Stimulated activated CD8-positive, alpha-beta memory T cell treated with anti-CD3 and anti-CD28 coated beads, Interleukin-7, amount 100 ng/mL, for 1 hour (primary cell): ENCODE measurements at places on chromosomes 13 and 19.

DNA sequence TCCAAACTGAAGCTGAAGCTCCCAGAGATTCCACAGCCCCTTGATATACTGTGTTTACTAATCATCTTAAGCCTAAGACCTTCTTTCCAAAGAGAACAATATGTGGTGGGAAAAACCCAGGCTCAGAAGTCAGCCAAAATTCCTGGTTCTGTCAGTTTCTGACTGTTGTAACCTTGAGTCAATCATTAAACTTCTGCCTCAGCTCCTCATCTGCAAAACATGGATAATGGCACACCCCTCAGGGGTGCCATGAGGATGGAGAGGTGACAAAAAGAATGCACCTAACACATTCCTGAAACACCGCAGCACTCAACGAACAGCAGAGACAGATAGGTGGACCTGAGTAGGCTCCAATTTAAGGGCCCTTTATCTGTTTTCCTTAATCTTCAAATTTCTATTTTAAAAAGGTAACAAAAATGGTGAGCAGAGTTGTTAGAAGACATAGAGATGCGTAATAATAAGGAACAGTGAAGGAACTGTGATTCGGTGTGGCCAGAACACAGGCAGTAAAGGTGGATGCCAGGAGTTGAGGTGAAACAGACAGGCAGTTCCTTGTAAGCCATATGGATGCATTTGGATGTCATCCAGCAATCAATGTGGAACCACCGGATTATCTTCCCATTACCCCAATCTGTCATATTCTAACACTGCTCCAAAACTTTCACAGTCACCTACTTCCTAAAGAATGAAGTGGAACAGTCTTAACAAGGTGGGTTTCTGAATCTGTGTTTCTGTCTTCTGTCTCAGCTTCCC, 56.6 kb upstream of the DOCK9 start:
- DNase-seq, result no peak

- DNase-seq, result no peak
Observed at GRCh38 chr13:98688373-98688772, 64.1 kb downstream of the SLC15A1 start.

DNA sequence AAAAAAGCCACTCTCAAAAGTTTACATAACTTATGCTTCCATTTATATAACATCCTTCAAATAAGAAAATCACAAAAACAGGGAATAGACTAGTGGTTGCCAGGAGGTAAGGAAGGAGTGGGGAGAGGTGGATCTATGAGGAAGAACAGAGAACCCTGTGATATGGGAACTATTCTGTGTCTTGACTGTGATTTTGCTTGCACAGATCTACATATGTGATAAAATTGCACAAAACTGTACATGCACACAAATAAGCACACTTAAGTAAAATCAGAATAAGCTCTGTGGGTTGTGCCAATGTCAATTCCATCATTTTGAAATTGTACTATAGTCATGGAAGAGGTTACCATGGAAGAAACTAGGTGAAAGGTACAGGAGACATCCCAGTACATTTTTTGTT, 121.6 kb upstream of the SGCG start:
- no peak for DNase-seq

DNA sequence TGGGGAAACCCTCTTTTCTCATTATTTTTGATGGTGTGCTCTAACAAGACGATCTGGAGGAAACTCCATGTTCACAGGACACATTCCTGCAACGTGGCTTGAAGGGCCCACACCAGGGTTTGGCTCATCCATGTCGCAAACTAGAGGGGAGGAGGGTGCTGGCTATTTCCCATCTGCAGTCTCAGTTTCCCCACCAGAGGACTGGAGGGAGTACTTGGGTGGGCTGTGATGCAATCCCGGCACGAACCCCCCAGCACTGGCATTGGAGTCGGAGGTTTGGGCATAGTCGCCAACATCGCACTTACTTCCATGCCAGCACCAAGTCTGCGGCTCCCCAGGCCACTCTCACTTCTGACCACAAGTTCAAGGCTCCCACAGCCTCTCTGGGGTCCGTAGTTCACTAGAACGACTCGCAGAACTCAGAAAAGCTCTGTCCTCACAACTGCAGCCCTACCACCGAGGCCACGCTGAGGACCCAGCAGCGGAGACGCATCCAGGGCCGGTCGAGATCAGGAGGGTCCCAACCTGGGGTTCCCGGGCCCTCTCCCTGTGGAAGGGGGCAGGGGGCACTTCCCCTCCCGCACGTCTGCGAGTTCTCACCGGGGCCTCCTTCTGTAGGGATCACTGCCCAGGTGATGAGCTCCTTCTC, 165.6 kb upstream of the SOX1 start:
- DNase-seq, result no peak

DNA sequence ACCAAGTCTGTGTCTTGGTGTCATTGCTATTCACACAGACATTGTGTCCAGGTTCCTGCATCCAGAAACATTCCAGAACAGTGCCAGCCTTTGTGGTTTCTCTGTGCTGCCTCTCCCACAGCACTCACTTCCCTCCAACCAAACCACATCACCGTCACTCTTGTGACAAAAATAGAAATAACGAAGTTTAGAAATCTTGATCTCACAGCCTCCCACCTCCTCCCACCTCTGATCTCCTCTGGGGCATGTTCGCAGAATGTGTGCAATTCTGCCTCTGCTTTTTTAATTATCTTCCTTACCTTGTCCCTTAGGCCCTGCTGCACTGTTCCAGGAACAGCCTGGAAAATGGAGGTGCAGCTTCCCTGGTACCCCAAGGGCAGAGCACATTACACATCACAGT, 8.7 kb upstream of the SERPINE3 start:
- DNase-seq, result no peak

DNA sequence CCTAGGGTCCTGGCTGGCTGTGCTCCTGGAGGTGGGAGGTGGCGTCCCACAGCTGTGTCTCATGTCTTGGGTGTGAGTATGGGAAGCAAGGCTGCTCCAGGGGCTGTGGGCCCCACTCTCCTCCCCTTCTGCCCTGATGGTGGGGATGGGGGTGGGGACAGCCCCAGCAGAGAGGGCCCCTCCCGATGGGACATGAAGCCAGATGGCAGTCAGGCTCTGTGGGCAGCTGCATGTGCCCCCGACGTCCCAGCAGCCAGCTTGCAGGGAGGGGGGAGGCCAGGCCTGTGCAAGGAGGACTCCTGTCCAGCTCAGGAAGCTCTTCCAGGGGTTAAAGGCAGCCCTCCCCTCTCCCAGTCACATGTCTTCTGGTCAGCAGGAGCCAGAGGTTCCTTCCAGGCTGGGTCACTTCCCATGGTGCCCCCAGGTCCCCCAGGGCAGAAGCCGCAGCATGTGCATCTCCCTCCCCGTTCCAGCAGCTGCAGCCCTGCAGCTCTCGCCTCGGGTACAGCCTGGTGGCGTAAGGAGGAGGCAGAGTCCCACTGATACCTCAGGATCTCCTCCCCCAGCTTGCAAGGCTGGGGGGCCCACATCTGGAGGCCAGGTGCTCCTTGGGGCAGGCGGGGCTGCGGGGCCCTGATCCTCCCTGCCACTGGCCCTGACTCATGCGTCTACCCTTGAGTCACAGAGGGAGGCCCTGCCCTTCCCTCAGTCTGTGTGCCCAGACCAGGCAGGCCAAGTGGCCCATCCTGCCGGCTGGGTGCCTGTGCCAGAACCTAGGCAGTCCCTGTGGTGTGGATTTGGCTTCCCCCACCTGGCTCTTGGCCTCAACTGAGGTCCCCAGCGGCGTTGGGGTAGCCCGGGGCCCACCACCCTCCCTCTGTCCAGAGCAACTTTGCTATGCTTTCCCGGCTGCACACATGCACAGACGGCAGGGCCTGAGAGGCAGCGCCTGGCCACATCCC, 13.0 kb downstream of the YIPF2 start:
- DNase-seq, result no peak

GRCh38 chr13:73778242-73778864, 355.9 kb downstream of the KLF12 start:
- DNase-seq, result no peak

- DNase-seq, result no peak
Observed at GRCh38 chr19:31226151-31226935, 122.9 kb downstream of the TSHZ3 start.

GRCh38 chr13:27638521-27638920, 16.8 kb downstream of the POLR1D start:
- DNase-seq, result no peak

GRCh38 chr13:25876247-25876646, 175.6 kb downstream of the SHISA2 start:
- no peak for DNase-seq

DNA sequence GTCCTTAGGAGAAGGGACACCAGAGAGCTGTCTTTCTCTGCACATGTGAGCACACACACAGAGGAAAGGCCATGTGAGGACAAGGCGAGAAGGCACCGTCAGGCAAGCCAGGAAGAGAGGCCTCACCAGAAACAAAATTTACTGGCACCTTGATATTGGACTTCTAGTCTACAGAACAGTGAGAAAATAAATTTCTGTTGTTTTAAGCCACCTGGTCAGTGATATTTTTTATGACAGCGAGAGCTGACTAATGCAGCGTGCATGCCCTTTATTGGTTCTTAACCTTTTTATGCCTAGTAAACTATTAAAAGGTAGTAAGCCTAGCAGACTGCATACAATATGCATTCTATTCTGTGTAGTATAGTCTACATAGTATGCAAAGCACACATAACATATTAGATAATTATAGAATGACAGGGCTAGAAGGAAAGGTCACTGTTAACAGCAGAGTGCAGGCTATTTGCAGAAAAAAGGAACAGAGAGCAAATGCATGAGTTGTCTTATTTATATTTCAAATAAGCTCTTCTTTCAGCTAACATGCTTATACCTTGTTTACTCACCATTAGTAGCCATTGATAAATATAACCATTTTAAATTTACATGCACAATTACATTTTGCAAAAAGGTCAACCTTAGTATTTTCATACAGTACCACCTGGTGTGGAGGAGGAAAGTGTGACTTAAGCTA, 25.2 kb upstream of the KATNAL1 start:
- DNase-seq, result no peak

DNA sequence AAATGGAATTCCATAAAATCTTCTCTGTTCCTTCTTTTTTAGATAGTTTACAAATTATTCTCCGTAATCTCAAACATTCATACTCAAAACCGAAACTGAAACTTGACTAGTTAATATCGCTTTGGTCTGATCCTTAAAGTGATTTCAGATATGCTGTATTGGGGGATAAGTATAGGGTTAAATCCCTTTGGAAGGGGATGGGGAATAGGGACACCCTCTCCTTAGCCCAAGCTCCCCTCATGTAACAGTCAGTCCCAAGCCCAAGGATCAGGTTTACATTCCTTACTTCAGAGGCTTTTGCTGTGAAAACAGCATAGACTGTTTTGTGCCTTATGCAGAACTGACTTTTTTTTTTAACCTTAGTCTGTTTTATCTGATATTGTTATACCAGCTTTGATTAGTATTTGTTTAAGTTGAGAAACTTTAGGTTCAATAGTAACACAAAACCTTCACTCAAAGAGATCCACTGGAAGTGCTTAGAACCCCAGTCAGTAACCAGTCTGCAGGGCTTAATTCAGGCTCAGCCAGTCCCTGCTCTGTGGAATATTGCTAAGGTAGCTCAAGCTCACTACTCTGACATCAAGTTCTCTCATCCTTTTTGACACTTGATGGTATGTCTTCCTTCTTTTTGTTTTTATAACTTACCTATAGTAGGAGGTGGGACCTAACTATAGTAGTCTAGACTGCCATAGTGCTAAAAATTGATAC, 10.5 kb downstream of the CDADC1 start:
- no peak for DNase-seq

DNA sequence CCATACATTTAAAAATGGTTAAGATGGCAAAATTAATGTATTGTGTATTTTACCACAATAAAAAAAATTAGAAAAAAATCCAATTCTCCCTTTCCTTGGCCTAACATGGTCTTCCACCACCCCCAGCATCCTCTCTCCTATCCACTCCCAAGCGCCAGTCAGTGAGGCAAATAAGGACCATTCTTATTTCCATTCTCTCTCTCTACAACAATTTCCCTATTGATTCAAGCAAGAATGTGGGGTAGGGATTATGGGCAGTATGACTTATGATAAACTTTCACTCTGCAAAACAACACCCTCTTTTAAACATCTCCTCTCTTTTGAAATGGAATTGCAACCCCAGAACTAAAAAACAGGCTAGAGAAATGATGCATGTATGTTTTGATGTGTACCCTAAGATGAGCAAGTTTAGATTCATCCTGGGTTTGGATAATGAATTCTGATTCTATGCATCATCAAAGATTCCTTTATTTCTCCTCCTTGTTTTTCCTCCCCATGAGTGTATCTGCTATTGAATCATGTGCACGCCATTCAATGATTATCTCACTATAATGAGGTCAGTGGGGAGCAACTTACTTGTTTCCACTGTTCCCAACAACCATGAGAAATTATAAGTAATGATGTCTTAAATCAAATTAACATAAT, 3.5 kb downstream of the STARD13 start:
- no peak for DNase-seq

GRCh38 chr19:57348136-57348535, 2.9 kb upstream of the ZNF304 start:
- no peak for DNase-seq

DNA sequence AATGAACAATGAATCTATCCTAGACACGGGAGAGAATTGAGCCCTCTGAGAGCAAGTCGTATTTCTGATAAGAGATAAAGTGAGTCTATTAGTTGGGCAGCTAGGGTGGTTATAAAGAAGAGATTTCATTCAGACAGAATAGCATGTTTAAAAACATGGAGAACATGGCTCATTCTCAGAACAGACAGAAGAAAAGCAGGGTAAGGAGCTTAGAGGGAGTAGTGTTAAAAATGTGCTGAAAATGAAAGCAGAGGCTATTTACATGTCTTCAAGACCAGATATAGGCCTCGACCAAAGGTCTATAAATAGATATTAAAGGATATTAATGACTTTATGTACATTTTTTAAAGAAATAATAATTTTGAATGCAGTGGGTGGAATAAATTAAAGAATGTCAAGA, 149.5 kb downstream of the SLITRK1 start:
- DNase-seq, result no peak

- no peak for DNase-seq
Observed at GRCh38 chr13:45863709-45864590, 12.4 kb upstream of the SIAH3 start.

GRCh38 chr19:35789195-35789977, 14.0 kb downstream of the ARHGAP33 start:
- DNase-seq, result no peak

GRCh38 chr13:82165396-82166174, 1716.7 kb downstream of the SLITRK1 start:
- DNase-seq, result no peak

DNA sequence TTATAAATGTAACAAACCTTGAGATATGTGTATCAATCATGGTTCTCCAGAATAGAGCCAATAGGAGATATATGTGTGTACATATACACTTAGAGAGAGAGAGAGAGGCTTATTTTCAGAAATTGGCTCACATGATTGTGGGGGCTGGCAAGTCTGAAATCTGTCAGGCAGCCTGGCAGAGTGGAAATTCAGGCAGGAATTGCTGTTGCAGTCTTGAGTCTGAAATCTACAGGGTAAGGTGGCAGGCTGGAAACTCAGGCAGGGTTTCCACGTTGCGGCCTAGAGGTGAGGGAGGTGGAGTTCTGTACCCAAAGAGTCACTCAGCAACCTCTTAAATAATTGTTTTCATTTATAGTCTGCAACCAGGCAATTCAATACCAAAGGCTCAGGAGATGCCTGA, 218.4 kb downstream of the B3GLCT start:
- DNase-seq, result no peak
